ENCODE measurements at places on chromosomes 1 and 21.

DNA sequence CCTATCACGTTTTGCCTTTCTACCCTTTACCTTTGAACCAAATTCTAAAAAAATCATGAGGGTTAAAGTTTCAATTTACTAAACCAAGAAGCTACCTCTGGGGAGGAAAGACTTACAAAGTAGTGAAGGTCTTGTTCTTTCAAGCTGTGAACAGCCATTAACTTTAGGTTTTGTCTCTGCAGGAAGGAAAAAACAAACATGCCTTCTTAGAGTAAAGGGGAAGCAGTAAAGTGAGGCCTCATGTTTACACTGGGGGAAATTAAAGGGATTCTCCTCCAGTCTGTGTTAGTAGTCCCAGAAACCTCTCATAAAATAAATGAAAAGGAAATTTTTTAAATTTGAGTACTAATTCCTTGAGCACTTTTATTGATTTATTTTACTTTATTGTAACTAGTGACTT is 780.2 kb upstream of the ADGRL2 start:
- DNase-seq, result no peak

- no peak for DNase-seq
Measured at GRCh38 chr1:165434281-165434680, 10.6 kb downstream of the RXRG start.

- no peak for DNase-seq
Measured at GRCh38 chr1:180765151-180765550, 133.3 kb downstream of the XPR1 start.

DNA sequence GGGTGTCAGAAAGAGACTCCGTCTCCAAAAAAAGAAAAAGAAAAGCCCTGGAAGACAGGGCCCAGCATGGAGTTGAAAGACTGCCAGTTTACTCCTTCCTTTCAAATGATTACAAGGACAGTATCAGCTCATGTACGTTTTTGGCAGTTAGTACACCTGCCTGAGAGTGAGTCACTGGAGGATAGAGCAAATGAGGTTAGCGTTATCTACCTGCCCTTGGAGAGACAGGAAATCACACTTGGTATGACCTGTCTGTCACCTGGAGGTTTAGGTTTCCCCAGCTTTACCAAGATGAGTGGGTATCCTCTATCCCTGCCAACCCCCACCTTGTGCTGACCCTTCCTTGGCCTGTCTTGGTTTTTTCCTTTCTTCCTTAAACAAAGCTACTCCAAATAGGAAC is 96.8 kb upstream of the BMP8A start:
- DNase-seq, result no peak

DNA sequence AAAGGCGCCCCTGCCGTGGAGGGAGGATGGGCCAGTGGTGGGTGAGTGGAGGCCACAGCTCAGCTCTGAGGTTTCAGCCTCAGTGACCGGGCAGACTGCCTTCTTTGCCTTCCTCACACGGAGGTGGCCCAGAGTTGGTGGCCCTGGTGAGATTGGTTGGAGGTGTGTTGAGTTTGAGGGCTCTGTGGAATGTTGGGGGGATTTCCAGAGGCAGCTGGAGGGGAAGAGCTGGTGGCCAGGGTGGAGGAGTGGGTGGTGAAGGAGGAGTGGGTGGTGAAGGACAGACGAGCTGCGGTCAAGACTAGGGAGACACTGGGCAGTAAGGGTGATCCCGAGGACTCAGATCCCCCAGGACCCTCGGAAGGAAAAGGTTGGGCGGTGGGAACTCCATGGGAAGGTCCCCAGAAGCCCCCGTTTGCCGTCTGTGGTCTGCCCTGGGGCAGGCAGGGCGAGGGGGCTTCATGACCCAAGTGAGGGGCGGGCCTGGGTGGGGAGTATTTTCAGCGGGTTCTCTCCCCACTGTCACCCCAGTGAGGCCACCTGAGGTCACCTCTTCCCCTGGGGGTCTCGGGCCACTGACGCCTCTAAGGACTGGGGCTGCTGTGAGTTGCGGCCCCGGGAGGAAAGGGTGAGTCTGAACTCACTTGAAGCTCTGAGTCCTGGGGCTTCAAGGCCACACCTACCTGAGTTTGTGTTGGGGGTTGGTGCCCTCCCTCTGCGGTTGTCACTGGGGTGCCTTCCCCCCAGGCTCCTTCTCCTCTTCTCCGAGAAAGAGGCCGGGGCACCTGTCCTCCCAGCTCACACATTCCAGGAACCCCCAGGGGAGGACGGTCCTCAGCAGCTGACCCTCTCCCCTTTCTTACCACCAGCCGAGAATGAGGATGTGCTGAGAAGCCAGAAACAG is 22.7 kb upstream of the PIK3CD start:
- no peak for DNase-seq

- peak; percentile 89 for DNase-seq
Measured at GRCh38 chr1:157073944-157074685, 25.5 kb downstream of the ETV3L start.

DNA sequence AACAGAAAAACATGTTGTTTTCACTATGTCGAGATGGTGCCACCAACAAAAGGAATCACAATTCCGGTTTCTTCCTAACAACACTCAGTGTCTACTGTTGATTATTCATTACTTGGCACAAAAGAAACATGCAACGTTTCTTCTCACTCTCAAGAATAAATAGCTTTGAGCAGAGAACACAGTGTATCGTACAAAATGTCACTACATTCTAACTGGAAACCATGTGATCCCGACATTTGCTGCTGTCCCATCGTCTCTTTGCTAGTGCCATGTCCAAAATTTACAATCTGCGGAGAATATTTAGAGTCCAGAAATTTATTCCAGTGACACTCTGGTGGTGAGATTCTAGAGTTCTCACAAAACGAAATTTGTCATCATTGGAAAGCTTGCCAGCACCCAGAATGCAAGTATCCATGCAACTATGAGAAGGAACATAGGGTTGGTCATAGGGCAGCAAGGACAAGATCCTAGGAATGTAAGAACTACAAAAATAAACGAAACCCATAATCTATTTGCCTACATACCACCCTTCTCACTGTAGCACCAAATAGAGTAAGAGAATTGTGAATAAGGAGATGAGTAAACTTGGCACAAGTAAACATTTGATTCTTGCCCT is 505.1 kb downstream of the LTN1 start:
- DNase-seq, result no peak

- no peak for DNase-seq
Measured at GRCh38 chr1:115224636-115225035, 113.4 kb downstream of the NGF start.

DNA sequence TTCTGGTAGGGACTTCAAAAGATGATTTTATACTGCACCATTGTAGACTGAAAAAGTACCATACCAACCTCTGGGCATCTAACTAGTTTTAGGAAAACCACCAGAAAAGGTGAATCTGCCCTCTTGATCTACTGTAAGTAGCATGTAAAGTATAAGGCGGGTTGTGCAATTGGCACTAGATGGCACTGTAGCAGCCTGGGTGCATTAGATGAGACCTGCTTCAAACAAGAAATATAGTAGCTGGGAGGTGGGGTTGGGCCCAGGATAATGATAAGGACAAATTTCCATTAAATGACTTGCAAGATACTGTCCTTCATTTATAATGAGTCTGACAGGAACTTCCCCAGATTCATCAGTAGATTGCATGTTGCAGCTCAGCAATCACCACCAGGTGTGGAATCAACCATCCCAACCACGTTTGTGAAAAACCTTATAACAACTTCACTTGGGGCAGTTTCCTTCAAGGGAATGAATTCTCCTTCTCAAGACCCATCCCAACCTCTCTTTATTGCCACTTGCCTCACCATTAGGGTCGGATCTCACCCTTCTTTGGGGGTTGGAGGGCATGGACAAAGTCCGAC is 37.3 kb upstream of the IL10 start:
- DNase-seq, result no peak

DNA sequence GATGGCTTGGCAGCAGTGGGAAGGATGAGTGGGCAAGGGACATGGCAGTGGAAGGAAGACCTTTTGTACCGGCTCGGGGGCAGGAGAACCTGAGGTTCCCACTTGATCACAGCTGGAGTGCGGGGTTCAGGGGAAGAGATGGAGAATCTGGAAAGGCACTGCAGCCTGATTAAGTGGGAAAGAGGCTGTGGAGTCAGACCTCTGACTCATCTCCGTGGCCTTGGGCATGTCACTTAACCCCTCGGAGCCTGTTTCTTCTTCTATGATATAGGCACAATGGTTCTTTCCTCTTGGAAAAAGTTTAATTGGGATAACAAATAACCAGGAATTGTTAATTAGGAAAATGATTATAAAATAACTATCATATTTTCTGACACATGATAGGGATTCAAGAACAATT is 13.1 kb upstream of the TMEM61 start:
- DNase-seq, result no peak

DNA sequence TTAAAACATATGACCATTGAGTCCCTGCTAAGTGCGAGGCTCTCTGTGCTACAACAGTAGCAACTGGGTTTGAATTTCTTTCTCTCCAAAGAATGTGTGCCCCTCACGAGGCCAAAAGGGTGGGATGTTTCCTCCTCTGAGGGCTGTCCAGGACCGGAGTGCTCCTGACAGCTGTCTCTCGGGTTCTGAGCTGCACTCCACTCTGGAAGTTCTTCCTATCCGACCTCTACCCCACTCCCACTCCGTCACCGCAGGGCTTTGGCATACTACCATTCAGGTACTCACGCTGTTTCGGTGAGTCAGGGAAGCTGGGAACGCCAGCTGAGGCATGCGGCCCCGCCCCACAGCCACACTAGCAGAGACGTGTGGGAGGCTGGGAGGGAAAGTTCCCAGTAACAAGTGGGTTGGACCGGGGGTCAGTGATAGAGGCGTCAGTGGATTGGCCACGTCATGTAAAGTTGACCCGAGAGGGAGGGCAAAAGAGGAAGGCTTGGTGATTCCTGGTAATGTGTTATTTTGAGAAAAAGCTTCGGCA is 705 bp upstream of the SLC50A1 start:
- DNase-seq, result peak; percentile 96

GRCh38 chr1:244384066-244384465 is 67.6 kb downstream of the ADSS2 start:
- peak; percentile 3 for DNase-seq

DNA sequence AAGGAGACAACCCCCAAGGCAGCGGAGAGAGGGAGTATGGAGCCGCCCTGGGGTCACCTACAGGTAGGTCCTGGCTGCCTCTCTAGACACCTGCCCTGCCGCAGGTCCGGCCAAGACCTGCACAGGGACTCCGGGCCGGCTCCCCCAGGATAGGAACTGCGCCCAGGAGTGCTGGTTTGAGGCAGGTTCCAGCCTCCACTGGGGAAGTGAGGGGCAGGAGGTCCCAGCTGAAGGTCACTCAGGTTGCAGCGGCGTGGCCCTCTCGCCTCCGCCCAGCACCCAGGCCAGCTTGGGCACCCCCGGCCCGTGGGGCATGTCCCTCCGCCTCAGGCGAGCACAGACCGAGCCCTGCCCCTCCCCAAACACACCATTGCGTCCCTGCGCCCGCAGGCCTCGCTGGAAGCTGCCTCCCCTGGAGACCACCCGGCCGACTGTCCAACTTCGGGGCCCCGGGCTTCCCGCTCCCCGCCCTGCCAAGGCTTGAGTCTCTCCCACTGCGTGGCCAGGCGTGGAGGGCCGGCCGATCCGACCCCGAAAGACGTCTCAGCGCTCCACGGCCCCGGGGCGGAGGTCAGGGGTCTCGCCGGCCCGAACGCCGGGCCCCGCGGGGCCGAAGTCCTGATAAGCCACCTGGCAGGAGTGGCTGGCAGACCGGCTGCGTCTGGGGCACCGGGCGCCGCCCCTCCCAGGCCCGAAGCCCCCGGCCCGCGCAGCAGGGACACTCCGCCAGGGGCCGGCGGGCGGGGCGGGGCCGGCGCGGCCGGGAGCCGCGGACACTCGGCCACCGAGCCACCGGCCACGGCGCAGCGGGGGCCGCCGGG is 1.4 kb upstream of the SKI start:
- peak; percentile 62 for DNase-seq

- no peak for DNase-seq
Measured at GRCh38 chr1:183126000-183126366, 60.1 kb upstream of the LAMC2 start.

DNA sequence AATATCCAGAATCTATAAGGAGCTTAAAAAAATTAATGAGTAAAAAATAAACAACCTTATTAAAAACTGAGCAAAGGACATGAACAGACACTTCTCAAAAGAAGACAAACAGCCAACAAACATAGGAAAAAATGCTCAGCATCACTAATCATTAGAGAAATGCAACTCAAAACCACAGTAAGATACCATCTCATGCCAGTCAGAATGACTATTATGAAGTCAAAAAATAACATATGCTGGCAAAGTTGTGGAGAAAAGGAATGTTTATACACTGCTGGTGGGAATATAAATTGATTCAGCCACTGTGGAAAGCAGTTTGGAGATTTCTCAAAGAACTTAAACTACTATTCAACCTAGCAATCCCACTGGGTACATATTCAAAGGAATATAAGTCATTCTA is 25.3 kb downstream of the PIGK start:
- no peak for DNase-seq

Measured in aorta (tissue), 5 donors.